NB4 (cell line): ENCODE measurements at places on chromosomes 2 and 18.

DNA sequence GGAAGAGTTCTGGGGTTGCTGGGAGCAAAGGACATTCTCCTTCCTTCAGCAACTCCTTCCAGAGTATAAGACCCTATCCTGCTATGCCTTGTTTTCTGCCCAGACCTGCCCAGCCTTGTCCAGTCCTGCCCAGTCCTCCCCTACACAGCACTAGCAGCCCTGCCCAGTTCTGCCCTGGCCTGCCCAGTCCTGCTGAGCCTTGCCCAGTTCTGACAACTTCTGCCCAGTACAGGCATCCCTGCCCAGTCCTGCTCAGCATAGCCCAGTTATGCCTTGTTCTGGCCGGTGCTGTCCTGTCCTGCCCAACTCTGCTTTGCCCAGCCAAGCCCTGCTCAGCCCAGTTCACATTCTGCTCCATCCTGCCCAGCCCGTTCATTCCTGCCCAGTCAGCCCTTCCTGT lies 44.9 kb upstream of the ALK start:
- no peak for DNase-seq

DNA sequence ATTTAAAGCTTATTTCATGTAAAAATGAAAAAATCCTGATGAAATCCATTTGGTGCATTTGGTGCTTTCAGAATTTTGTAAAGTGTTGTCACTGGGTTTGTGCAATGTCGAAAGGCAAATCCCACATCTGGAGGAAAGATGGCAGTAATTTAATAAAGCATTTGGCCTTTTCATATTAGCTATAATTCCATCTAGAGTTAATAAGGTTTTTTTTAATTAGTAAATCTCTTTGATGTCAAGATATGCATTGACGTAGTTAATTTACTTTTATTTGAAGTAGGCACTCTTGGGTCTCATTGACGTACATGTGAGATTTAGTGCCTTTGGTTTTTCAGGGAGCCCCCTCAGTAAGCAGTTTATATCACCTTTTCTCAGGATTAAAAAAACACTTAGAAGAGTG lies 12.3 kb upstream of the GAREM1 start:
- DNase-seq, result no peak

GRCh38 chr18:35050028-35050546 lies 8.9 kb downstream of the MAPRE2 start:
- DNase-seq, result peak; percentile 13

- peak; percentile 89 for DNase-seq
Observed at GRCh38 chr2:9780368-9781130, 62.7 kb upstream of the TAF1B start.

- DNase-seq, result no peak
Observed at GRCh38 chr2:64329848-64330247, 124.1 kb upstream of the LGALSL start.

GRCh38 chr2:67797801-67798540 lies 264.8 kb downstream of the C1D start:
- no peak for DNase-seq

GRCh38 chr2:104690255-104690984 lies 163.5 kb upstream of the POU3F3 start:
- no peak for DNase-seq

DNA sequence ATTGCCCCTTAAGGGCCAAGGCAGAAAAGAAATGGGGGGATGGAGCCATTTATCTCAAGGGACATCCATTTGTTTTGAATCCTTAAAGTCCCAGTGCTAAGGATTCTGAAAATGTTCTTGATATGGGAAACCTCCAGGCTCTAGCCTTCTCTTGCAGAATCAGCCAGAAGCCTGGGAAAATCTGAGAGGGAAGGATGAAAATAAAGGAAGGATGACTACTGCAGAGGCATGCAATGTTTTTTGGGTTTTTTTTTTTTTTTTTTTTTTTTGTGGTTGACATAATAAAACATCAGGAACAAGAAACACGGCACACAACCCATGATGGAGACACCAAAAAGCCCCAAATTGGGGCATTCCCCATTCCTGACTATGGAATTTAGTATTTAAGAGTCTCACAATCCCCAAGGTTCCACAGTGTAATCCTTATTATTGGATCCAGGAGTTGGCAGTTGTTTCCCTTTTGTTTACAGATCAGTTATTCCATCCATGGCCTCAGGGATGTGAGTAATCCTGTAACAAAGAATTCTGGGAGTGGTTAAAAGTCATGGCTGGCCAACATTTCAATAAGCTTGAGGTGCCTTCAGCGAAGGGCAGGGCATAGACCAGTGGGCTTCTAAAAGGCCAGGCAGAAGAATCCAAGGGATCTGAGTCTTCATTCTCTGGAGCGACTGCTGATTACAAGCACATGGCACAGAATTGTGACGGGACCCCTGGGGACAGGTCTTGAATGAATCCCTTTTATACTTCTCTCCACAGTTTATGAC lies 337.5 kb downstream of the GULP1 start:
- no peak for DNase-seq

DNA sequence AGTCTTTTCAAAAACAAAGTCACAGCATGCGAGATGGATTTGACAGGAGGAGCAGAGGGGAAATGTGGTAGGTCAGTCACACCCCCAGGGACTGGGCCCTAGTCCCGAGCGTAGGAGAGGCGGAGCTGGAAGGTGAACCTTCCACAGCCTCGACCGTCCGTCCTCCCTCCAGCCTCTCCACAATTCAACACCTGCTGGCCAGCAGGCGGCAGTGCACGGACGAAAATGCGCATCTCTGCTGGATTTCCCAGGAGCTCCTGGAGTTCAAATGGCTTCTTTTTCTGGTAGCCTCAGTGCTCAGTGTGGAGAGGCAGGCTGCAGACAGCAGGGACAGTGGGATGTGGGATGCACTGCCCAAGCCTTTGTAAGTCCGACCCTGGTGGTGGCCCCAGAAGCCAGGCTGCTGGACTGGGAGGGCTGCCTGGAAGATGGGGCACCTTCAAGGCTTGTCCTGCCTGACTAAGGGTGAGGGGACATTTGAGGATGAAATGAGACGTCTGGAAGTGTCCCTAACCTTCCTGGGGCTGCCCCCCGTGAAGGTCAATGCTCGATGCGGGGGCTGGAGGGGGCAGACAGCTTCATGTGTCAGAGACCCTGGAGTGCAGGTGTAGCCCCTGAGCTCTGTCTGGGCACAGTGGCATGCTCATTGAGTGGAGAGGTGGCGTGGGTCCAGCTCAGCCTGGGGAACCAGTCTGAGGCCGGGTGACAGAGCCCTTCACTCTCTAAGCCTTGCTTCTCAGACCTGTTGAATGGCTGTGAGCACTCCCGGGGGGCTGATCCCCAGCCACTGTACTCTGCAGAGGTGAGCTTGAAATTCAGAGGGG lies 189.5 kb downstream of the TFCP2L1 start:
- peak; percentile 73 for DNase-seq

DNA sequence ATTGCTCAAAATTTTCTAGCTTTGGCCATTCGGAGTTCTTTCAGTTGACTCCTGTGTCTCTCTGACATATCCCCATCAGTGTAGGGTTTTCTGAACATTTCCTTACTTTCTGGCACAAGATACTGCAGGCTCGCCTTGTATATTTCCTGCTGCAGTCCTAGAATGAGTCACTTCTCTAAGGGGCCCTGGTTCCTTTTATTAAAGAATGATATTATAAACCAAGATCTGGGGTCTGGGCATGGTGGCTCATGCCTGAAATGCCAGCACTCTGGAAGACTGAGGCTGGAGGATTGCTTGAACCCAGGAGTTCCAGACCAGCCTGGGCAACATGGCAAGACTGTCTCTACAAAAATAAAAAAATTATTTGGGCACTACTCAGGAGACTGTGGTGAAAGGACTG lies 3.0 kb upstream of the RPL37A start:
- DNase-seq, result peak; percentile 74

GRCh38 chr2:172114579-172114978 lies 11.9 kb upstream of the DLX2 start:
- DNase-seq, result no peak

DNA sequence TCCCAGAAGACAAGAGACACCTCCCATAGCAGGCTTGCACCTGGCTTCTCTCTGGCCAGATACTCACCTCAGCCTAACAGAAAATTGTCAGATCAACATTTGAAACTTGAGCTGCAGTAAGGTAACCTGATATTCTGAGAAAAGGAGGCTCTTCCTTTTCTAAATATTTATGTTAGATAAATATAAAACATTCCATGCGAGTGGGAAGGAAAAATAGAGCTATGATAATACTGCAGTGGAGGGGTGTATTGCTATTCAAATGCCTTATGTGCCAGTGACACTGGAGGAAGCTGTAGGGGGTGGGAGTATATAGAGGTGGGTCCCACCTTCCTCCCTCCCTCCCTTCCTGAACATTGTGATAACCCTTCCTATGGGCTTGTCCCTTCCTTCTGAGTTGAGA lies 515.5 kb upstream of the CHAC2 start:
- no peak for DNase-seq

- no peak for DNase-seq
Observed at GRCh38 chr2:228731517-228731916, 539.6 kb downstream of the PID1 start.

DNA sequence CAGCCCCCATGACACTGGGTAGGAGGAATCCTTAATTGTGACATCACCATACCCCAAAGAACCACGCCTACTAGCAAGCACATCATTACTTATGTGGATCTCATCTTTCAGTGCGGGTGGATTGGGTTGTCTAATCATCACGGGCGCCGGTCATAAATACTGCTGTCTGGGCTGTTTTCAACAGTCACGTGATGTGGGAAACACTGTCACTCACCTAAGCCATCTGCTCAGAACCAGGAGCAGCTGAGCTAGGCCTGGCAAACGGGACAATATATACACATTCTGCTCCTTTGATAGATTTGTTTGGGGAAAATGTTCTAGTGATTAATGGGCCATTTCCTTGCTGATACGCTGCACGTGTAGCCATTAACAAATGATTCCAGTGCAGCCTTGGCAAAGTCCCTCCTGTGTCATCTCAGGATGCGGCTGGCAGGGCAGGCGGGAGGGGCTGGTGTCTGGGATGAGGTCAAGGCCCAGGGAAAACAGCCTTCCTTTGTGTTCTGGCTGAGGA lies 145.9 kb upstream of the COPS8 start:
- no peak for DNase-seq

GRCh38 chr2:60719331-60719730 lies 36.7 kb upstream of the PAPOLG start:
- DNase-seq, result no peak

DNA sequence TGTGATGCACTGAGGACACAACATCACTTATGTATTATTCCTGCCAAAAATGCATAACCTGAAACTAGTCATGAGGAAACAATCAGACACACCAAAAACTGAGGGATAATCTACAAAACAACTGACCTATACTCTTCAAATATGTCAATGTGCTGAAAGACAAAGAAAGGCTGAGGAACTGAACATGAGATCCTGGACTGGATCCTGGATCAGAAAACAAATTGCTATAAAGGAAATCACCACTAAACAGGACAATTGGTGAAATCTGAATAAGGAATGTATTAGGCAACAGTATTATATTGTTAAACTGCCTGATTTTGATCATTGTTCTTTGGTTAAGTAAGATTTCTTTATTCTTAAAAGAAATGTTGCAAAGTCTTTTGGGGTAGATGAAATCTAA lies 28.8 kb downstream of the CUL3 start:
- DNase-seq, result no peak

- DNase-seq, result peak; percentile 98
Observed at GRCh38 chr18:23231340-23232021, 96.2 kb downstream of the CABLES1 start.

GRCh38 chr2:182186132-182186735 lies 200.6 kb downstream of the PPP1R1C start:
- DNase-seq, result peak; percentile 41

GRCh38 chr18:457521-458412 lies 42.7 kb downstream of the COLEC12 start:
- DNase-seq, result peak; percentile 73

- peak; percentile 12 for DNase-seq
Observed at GRCh38 chr18:13570856-13571495, 155.4 kb downstream of the FAM210A start.

GRCh38 chr2:233414273-233414654 lies 60.0 kb downstream of the DGKD start:
- no peak for DNase-seq

DNA sequence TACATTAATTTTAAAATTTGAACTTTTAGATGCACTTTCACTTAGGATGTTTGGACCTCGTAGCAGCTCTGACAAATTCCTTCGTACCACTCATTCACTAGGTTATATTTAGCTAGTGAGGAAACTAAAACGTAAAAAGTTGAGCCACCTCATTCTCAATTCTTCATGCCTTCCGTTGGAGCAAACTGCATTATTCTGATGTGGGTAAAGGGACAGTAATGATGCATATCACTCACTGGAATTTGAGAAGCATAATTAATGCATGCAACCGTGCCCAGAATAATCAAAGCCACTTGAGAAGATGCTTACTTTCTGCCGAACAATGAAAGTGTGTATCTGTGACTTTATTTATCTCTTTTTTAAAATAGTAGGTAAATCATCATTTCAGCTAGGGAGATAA lies 2.2 kb downstream of the CNOT9 start:
- DNase-seq, result no peak

DNA sequence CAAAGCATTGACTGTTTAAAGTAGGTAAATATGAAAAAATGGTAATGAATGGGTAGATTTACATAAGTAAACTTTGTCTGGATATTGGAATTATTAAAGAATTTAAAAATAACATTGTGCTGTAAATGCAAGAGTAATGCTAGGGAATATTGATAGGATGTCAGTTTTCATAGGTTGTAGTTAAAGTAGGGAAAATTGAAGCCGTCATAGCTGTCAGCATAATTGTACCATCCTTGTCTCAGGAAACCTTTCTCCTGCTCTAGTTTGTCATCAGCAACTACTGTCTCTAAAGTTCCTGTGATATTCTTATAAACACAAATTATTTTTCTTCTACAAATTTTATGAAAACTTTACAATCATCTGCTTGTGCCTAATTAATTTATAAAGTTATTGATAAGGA lies 10.1 kb upstream of the SPAG16 start:
- no peak for DNase-seq

DNA sequence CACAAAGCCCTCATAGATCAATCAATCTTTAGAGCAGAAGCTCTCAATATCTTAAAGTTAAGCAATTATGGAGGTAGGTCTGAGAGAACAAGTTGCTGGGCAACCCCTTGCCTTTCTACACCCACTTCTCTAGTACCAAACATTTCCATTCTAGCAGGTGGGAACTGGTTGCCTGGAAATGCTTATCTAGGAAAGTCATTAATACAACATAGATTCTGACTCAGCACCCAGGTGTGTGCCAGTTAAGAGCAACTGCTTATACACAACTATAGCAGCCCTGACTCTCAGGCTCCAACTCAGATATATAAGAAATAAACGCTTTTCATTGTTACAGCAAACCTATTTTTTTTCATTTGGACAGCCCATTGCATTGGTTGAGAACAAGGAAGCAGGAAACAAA lies 237.7 kb downstream of the IRS1 start:
- DNase-seq, result no peak

- DNase-seq, result no peak
Observed at GRCh38 chr2:136486115-136486514, 279.2 kb upstream of the THSD7B start.

- peak; percentile 29 for DNase-seq
Observed at GRCh38 chr2:232900811-232901735, 31.0 kb downstream of the SNORC start.

DNA sequence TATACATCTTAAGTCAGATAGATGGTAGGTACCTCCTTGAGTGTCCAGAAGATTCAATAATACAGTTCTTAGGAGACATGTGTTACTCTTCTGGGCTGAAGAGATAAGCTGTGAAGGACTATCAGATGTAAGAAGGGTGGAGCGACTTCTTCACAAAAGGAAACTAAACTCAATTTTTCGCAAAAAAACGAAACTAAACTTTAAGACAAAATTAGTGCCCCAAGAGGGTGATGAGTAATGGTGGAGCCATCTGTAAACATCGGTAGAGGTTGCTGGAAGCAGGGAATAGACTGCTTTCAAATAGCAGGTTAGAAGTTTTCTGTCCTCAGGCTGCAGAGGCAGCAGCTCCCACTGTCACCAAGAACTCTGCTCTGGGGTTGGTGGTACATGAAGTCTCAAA lies 111.6 kb upstream of the TACR1 start:
- DNase-seq, result no peak
